Activated T-cell treated with anti-CD3 and anti-CD28 coated beads for 4 hours (primary cell): ENCODE measurements at places on chromosomes 1 and 21.

DNA sequence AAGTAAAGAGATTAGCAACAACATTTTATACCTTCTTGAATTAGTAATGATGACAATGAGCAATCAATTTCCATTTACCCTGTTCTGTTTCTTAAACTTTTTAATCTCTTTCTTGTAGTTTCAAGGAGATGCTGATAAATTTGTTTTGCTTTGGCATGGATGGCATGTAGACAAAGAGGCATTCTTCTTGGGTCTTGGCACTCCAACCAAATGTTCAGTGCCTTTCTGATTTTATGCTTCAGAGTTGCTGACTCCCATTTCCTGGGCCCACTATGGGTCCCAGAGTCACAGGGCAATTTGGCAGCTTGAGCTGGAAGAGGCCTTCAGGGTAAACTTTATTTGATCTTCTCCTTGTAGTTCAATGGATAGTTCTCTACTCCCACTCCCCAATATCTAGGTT lies 42.1 kb upstream of the OSBPL9 start:
- DNase-seq = no peak

- DNase-seq = no peak
These were observed 23.1 kb upstream of the PAXBP1 start for GRCh38 chr21:32794644-32795079.

DNA sequence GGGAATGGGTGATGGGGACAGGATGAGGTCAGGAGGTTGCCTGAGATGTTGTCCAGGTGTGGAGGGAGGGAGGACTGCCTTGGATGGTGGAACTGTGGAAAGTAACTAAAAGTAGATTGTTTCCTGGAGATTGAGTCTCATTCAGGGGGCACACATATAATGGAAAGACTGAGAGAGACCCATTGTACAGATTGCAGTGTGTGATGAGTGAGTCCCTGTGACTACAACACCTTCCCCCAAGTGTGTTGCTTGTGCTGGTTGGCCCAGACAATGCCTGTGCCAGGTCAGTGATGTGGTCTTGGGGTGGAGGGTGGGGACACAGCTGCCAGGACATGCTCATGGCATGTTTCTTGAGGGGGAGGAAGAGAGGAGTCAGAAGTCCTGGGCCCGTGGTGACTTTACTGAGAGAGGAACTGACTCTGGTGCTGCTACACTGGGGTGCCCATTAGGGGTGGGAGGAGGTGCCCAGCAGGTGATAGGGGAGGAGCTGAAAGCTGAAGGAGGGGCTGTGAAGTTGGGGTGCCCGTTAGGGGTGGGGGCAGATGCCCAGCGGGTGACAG lies 5.2 kb downstream of the SNAP47 start:
- DNase-seq = no peak

- DNase-seq = no peak
These were observed 59.5 kb upstream of the ADARB1 start for GRCh38 chr21:45014747-45015468.

- DNase-seq = no peak
These were observed 40.5 kb upstream of the SLC19A2 start for GRCh38 chr1:169526120-169526832.

DNA sequence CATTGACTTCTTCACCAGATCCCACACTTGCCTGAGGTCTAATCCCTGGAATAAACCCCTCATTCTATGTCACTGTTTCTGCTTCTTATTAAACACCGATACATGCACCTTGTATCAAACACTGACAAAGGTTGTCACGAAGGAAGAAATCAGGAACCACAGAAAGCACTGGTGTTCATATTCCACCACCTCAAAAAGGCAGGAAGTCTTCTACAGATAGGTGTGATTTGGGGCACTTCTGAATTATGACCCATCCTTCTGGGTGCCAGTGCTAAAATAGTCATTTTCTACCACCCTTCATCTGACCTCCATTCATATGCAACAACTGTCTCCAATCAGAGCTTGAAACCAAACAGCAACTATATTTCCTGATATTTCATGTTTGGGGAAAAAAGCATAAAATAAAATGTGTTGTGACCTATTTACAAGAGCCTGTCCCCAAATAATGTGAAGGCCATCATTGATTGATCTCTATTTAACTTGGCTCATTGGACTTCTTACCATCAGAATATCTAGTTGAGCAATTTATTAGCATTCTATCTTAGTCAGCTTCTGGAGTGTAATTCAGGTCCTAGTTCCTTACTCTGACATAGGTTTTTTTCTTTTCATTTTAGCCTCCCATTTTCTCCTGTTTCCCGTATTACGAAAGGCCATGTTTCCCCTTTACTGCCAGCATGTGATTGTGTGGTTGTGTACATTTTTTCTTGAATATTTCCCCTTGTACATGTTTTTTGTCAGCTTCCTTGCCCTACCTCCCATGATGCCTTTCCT lies 43.1 kb downstream of the DUSP10 start:
- DNase-seq = no peak

- no peak for DNase-seq
These were observed 904 bp downstream of the GJB3 start for GRCh38 chr1:34781844-34782391.

- DNase-seq = no peak
These were observed 6.9 kb downstream of the CSRP1 start for GRCh38 chr1:201499795-201500669.
